ENCODE measurements at places on chromosomes 2 and 18.

DNA sequence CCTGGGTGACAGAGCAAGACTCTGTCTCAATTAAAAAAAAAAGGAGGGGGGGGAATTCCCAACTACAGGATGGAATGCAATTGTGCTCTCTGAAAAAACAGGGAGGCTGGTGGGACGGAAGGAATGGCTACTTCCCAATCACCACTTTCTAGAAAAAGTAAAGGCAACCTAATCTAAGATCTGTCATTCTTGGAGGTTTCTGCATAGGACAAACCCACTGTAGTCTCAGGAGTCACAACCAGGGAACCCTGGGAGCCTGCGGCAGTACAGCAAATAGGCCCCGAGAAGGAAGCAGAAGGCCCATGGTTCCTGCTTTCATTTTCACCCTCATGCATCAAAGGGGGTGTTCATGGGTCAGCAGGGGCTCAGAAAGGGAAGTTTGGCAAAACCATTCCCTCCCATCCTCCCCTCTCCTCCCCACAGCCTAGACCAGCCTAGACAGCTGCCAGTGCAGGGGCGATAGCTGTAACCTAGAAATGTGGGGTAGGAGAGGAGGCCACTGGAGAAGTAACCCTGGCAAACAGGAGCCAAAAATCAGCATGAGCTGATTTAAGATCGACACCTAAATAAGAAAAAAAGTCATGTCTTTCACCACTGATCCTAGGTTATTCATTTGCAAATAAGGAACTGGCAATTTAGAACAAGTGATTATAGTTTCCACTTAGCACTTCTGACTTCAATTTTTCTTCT is 48.0 kb downstream of the TRABD2A start:
- DNase-seq: no peak

GRCh38 chr18:69233465-69234054 is 167.1 kb upstream of the DOK6 start:
- no peak for DNase-seq

DNA sequence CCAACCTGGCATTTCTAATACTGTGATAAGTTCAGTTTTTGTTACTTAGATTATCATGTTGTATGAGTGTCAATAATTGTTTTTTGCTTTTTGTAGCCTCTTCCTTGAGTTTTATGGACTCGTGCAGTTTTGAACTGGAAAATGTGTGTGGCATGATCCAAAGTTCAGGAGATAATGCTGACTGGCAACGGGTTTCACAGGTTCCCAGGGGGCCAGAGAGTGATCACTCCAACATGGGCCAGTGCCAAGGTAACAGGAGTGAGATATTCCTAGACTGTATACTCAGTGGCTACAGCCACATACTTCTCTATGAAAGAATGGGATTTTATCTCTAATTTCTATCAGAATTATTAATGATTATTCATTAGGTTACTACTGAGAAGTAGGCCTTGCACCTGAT is 18.2 kb downstream of the MEP1B start:
- no peak for DNase-seq

- DNase-seq: no peak
Measured at GRCh38 chr2:2567776-2568175, 236.7 kb upstream of the MYT1L start.

- DNase-seq: no peak
Measured at GRCh38 chr2:205914213-205915129, 171.5 kb downstream of the INO80D start.
